ENCODE measurements at places on chromosomes 4 and X.
A peak's percentile ranks its signal among the peaks of the same experiment; 100 is the strongest.

- no peak for DNase-seq
Observed at GRCh38 chr4:20431543-20431951, 179.8 kb downstream of the SLIT2 start.

GRCh38 chr4:119643306-119644042 lies 14.9 kb upstream of the PDE5A start:
- no peak for DNase-seq

GRCh38 chr4:112704991-112705845 lies 68.3 kb downstream of the LARP7 start:
- no peak for DNase-seq

GRCh38 chrX:107678957-107679740 lies 50.8 kb downstream of the PRPS1 start:
- DNase-seq, result peak; percentile 87

DNA sequence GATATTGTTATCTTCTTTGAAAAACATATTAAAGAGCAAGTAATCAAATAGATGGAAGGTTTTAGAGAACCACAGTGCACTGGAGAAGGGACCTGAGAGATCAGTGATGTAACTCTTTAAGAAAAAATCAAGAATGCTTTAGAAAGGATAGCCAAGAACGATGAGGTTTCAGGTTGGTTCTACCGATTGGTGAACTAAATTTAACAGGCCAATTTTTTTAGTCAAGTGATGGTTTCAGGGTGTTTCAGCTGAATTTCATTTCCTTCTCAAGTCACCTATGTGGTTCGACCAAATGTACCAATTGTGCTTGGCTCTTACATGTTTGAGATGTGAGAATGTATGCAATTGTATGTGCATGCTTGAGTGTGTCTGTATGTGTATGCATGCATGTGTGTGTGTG lies 26.5 kb downstream of the HS3ST1 start:
- no peak for DNase-seq

DNA sequence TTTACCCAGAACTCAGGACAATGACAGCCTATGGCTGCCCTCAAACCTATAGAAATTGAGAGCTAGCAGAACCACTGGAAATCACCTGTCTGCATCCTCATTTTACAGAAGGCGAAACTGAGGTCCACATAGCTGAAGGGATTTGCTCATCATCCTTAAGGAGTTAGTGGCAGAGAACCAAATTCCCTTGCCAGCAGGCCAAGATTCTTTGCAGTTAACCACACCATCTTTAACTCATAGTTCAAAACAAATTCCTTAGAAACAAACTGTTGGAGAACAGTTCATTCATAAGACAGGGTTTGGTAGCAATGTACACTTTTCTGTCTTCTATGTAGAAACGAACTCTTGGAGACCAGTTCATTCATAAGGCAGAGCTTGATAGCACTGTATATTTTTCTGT lies 37.9 kb upstream of the RAP2C start:
- no peak for DNase-seq

DNA sequence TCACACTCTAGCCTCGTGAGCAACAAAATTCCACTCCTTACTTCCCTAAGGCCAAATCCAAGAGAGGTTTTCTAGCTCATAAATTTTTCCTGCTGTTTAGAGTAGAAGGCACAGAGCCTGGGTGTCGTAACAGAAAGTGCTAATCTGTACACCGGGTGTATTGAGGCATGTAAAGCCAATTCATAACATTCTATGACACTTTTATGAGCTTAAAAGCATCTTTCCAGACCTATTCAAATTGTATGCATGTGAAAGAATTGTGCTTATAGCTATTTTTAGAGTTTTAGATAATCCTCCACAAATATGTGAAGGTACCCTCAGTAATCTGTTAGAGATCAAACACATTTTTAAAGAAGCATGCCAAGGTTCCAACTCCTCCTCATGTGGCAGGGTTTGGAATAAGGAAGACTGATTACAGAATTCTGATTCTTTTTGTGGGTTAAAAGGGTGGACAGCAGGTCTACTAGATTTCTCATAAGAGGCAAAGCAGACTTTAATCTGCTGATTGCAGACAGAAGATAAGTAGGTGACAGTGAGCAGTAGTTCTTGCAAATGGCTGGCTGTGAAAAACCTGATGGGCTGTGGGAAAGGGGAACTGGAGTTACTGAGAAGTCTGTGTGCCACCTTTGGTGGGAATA lies 25.5 kb upstream of the LRCH2 start:
- DNase-seq, result no peak

- DNase-seq, result no peak
Observed at GRCh38 chr4:152081024-152081423, 320.2 kb upstream of the GATB start.

GRCh38 chrX:104343428-104344129 lies 88.8 kb upstream of the ESX1 start:
- peak; percentile 54 for DNase-seq

GRCh38 chr4:39937683-39938268 lies 39.9 kb downstream of the PDS5A start:
- DNase-seq, result no peak

DNA sequence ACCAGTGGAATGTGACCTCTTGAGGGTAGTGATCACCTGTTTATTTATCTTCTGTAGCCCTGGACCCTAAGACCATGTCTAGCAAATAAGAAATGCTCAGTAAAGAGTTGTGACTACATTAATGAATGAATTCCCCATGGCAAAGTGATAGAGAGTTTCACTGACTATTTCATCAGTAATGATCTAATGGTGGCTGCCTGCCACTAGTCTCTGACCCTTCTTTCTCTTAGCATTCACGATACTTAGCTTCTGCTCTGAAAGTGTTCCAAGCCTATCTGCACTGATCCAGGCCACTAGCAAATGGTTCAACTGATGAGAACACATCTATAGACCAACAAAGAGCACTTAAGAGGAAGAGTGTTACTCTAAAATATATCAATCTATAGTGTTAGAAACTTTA lies 50.0 kb upstream of the RASGEF1B start:
- no peak for DNase-seq

DNA sequence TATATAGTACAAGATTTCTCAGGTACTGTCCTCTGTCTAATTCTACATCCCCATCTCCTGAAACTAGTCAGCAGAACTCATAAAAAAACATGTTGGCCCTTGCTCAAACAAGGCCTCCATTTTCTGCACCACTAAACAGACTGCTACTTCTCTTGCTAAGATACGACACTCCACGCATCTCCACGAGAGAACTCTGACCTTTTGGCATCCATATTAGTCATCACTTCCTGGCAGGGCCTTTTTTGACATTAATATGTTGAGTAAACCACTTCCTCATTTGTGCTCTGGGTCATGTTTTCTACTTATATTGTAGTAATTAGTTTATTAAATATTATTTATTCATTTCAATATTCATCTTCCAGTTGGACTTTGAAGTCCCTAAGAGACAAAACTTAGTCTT lies 65.6 kb downstream of the DCAF8L1 start:
- DNase-seq, result no peak

- no peak for DNase-seq
Observed at GRCh38 chr4:99683895-99684294, 26.3 kb upstream of the C4orf54 start.

GRCh38 chr4:37268319-37268718 lies 23.8 kb downstream of the NWD2 start:
- DNase-seq, result no peak

Data from CD4-positive, alpha-beta memory T cell (primary cell).